ENCODE measurements at places on chromosomes 1 and 21.

DNA sequence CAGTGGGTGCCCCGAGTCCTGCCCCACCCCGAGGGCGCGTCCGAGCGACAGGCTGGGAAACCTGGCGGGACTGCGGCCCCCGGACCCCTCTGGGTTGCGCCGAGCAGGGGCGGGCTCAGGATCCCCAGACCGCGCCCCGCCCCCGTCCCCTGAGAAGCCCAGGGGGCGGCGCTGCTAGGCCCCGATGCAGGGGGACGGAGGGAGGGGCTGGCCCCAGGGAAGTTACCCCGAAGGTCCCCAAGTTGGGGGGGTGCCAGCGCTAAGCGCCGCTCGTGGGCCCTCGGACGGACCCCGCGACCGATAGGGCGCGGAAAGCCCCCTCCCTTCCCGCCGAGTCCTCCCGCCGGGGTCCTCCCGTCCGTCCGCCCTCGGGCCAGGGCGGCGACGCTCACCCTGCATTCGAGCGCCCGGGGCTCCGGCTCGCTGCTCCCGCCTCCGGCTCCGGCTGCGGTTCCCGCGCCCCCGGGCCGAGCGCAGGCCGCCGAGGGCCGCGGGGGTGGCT lies 414 bp downstream of the GPR153 start:
- DNase-seq: no peak

- no peak for DNase-seq
Observed at GRCh38 chr1:113266788-113267187, 123.5 kb upstream of the MAGI3 start.

- no peak for DNase-seq
Observed at GRCh38 chr1:189211742-189212141, 1265.9 kb downstream of the BRINP3 start.

DNA sequence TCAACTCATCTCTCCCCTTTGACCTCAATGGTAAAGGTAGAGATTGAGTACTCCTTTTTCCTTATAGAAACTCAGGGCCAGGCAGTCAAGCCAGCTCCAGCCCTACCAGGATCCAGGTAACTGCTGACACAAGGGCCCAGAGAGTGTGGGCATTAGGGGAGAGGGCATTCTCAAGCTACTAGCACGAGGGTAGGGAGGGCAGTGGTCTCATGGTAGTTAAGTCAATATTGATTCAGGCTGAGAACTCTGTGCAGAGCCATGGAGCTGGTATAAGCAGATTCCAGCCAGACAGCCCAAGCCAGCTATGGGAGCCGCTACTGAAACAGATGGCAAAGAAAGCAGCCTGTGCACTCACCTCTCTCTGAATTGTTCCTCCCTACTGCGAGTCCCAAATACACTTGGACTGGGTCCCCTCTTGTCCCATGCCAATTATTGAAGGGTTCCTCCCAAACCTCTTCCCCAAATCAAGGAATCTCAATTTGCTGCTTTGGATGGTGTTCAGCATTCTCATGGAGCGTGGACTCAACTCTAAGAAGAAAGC lies 2.8 kb downstream of the PI4KB start:
- no peak for DNase-seq

- DNase-seq: no peak
Observed at GRCh38 chr1:215076322-215076721, 6.2 kb upstream of the KCNK2 start.

DNA sequence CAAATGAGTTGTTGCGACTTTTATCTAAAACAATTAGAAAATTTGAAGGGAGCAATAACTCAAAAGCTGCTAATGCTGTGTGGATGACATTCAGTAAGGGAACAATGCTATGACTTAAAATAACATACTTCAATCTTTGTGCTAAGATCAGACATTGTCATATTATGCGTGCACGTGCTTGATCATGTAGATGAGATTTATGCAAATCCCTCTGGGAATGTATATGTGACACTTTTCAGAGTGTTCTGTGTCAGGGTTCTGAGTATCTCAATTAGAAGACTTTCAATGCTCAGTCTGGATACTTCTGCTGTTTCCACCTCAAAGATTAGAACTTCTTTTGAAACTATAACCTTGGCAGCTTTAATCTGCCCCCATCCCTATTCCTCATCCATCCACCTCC lies 18.6 kb upstream of the POU2F1 start:
- DNase-seq: no peak

- DNase-seq: no peak
Observed at GRCh38 chr1:24071941-24072340, 40.0 kb downstream of the MYOM3 start.

DNA sequence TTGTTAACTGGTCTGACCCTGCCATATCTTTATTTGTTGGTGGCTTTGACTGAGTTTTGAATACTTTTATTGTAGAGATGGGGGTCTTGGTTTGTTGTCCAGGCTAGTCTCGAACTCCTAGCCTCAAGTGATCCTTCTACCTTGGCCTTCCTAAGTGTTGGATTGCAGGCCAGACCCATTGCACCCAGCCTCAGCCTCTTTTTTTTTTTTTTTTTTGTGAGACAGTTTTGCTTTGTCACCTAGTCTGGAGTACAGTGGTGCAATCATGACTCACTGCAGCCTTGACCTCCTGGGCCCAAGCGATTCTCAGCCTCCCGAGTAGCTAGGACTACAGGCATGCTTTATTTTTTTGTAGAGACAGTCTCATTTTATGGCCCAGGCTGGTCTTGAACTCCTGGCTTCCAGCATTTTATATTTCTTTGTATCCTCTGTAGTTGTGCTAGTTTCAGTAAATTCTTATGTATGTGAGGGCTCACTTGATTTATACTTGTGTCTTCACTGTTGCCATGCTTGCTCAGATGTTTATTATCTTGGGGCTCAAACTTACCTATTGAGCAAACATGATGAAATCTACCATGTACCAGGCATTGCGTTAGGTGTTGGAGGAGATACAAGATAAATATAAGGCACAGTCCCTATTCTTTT lies 24.1 kb downstream of the THRAP3 start:
- no peak for DNase-seq

DNA sequence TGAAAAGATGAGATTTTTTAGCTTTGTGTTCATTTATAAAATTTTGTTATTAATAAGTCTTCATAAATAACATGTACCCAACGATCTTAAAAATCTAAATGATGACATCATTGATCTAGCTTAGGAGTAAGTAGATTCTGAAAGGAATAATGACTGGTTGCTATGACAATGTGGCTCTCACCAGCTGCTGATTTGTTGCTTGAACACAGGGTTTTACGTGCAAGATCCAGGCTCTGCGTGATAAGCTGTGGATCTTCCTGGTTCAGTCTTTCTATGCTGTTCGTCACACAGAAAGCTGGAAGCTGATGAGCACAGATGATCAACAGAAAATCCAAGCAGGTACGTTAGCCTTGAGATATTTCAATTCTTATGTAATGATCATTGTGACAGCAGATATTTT lies 49.1 kb upstream of the C1orf146 start:
- no peak for DNase-seq

DNA sequence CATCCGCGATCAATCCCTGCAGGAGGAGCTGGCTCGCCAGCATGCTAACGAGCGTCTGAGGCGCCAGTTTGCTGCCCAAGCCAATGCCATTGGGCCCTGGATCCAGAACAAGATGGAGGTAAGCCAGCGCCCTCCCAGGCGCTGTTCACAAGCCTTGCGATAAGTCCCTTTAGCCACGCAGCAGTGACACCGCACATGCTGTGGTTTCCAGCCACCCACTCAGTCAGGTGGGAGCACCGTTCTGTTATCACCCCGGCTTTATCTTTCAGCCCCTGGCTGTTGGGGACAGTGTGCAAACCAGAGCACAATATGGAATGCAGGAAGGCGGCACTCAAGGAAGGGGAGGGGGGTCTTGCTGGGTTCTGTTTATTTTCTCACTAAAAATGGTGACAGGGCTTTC lies 41.1 kb upstream of the MTR start:
- no peak for DNase-seq

DNA sequence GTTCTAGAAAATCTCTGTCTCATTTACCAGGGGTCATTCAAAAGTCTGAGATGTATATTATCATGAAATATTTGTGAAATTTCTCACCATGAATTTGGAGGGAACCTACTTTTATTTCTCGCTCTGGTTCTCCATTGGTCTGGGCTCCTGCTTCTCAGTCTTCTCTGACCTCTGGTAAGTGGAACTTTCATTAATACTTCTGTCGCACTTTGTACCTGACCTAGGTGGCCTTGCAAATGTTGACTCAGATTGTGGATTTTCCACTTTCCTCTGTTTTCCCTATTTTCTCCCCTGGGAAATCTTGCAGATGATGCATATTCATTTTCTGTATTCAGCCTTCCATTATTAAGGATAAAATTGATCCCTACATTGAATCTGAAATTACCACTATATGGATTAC lies 53.2 kb downstream of the LRIG2 start:
- DNase-seq: no peak

GRCh38 chr1:162230096-162230495 lies 146.6 kb downstream of the SPATA46 start:
- no peak for DNase-seq

GRCh38 chr21:18493422-18493821 lies 89.8 kb upstream of the TMPRSS15 start:
- no peak for DNase-seq

DNA sequence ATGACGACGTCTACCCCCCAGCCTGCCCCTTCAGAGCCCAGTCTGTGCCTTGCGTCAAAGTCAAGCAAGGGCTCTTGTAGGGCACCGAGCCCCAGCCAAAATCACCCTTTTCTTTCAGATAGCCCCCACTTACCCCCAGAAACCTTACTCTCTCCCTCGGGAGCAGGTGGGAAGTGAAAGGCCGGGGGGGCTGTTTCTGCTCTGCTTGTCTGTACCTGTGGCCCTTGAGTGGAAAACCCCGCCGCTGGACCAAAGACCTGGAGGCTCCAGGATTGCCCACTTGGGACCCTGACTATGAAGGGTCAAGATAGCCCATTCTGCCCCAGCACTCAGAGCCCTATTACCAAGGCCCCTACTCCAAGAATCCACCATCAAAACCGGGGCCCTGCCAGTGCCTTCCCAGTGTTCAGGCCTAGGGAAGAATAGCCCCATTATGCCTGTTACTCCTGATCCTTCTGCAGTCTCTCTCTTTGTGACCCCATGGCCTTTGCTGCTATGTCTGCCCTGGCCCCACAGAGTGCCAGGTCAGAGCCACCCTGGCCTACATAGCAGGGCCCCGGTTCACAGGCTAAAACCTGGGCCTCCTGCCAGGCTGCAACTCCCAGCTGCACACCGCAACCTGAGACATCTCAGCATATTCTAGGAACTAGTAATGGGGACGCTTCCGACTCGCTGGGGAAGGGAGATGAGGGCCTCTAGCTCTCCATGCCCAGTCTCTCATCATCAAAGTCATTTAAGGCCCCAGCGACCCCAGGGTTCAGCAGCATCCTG lies 22.2 kb upstream of the HPDL start:
- DNase-seq: no peak

DNA sequence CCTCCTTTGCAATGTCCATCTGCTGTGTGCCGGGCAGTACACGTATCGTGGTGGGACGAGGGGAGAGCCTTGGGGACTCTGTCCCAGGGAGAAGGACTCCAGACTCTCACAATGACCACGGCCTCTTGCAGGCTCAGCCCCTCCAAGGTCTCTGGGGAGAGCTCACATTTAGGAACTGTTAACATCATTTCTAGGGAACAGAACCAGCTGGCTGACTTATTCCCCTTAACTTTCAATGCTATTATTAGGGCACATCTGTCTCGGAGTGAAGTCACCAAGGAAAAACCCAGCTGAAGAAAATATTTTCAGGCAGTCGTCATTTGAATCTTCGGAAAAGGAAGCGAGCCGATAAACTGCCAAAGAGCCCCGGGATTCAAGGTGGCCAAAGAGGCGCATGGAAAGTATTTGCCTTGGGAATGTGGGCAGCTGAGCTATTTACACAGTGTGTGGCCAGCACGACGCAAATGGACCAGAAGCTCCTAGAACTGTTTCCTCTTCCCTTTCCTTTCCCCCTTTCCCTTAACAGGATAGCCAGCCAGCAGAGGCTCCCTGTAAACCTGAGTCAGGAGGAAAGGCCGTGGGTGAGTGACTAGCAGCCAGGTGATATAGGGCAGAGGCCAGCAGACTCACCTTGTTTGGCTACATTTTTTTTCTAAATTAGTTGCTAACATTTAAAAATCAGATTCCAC lies 74.5 kb downstream of the ITPKB start:
- DNase-seq: no peak

DNA sequence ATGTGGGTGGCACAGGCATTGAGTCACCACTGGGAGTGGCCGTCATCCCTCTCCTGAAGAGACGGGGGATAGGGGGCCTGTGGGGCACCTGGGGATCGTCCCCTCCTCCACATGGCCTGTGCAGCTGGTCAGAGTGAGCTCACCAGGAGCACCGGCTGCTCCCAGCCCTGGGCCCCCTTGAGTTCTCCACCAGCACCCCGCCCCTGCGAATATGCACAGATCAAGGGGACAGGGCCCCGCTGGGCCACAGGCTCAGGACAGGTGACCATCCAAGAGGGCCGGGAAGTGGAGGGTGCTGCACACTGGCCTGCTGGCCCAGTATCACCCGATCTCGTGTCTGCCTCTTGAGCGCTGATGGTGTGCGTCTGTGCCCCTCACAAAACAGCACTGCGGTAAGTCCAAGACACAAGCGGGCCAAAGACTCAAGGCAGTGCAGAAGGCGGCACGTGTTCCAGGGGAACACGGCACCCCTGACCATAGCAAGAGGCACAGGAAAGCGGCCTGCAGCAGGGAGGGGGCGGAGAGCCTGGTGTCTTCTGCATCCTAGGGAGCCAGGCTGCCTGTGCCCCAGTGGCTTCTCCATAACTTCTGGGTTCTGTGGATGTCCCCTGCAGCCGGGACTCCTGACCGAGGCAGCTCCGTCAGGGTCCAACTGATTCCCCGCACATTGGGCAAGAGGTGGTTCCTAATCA lies 18.1 kb upstream of the TSPEAR start:
- no peak for DNase-seq

DNA sequence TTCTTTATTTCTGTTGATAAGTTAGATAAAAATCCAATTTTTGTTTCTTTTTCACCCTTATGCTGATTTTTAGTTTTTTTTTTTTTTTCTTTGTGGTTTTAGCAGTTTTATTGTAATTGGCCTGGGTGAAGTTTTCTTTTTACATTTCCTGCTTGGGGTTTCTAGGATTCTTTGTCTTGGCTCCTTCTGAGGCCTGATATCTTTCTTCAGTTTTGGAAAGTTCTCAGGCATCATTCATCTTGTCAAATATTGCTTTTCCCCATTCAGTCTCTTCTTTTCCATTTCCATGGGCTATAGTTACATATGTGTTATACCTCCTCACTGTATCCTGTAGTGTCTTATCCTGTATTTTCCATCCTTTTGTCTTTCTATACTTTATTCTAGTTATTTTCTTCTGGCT lies 28.5 kb downstream of the ST6GALNAC3 start:
- DNase-seq: no peak

GRCh38 chr1:203290261-203291089 lies 14.8 kb upstream of the BTG2 start:
- DNase-seq: peak; percentile 96

DNA sequence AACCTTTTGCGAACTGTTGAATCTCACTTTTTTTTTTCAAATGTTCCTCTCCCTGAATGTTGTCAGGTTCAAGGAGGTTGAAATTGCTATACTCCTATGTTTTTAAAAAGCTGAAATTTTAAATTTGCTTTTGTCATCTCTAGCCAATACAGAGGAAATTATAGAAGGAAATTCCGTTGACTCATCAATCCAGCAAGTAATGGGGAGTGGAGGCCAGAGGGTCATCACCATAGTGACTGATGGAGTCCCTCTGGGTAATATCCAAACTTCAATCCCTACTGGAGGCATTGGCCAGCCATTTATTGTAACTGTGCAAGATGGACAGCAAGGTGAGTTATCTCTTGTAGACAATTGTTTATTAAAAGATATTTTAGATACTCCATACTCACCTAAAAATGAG lies 36.3 kb downstream of the GABPB2 start:
- no peak for DNase-seq

GRCh38 chr1:205279986-205280385 lies 41.6 kb downstream of the NUAK2 start:
- DNase-seq: no peak

- no peak for DNase-seq
Observed at GRCh38 chr21:44924606-44925377, 4.1 kb upstream of the ITGB2 start.

All from T follicular helper cell (primary cell).